Femur (tissue), 1 donor: ENCODE measurements at places on chromosomes 5 and 9.

- no peak for DNase-seq
Measured at GRCh38 chr5:15823398-15823797, 323.4 kb downstream of the FBXL7 start.

- no peak for DNase-seq
Measured at GRCh38 chr9:106478727-106479126, 384.2 kb upstream of the ZNF462 start.

- no peak for DNase-seq
Measured at GRCh38 chr9:91127653-91128052, 234.1 kb downstream of the AUH start.

- no peak for DNase-seq
Measured at GRCh38 chr9:15289603-15290002, 17.4 kb downstream of the TTC39B start.

GRCh38 chr9:131773911-131774379, 34.1 kb upstream of the RAPGEF1 start:
- peak; percentile 67 for DNase-seq

DNA sequence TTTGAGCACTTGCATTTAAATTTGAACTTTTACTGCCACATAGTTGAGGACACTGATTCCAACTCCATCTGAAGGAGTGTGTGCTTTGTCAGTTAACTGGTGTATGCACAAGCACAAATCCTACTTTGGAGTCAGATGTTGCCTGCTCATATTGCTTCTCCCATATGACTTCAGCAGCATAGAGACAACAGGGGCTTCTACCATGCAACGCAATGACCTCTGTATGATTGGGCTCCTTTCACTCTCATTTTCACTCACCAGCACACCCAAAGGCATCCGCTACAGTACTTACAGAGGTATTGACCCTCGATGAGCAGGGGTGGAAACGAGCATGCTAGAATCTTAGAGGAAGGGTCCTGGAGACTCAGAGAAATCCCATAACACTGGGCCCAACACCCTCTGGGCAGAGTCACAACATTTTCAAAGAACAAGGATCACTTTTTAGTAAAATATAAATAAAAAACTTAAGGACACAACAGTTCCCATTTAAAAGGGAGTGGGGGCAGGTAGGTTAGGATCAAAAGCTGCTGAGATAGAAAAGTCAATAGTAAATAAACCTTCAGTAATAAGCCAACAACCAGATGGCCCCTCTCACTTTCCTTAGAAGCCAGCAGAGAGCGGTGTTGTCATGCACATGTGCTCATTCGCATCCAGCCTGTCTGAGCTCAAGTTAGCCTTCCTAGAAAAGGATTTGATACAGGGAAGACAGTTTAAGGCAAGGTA, 203.8 kb downstream of the SNCAIP start:
- peak; percentile 79 for DNase-seq

DNA sequence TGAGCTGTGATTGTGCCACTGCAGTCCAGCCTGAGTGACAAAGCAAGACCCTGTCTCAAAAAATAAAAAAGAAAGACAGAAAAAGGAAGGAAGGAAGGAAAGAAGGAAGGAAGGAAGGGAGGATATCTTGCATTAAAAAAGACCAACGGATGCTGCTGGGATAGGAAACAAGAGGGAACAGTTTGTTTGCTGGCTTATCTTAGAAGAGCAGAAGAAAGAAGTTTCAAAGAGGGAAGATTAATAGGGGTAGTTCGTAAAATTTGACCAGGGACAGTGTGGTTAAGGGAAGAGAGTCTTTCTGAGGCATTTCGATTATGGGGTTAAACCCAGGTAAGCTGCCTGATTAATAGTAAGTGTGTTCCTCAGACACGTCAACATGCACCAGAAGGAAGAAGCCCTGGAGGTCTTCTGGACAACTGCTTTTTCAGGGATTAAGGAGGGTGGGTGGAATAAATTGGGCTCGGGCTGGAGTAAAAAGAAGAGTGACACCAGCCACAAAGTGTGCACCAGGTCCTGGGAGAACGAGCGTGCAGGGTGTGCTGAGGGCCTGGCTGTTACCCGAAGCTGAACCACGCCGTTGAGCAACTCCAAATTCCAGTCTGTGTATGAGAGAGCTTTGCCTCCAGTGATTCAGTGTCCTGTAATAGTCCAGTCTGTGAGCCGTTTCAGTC, 24.8 kb downstream of the FYB1 start:
- DNase-seq = no peak

DNA sequence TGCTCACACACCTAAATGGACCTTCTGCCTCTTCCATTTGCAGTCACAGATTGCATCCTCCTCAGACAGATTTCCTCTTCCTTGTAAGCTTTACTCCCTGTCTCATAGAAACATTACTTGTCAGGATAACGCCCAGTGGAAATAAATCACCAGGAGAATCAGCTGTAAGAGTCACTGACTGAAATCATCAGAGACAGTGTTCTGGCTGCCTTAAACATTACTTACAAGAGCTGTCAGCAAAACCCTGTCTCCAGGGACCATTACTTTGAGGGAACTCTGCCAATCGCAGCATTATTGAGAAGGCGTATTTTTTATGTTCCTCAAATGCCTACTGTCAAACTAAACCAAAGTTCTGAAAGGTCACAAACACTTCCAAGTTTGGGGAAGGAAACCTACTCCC, 5.9 kb downstream of the DPYSL3 start:
- peak; percentile 71 for DNase-seq

GRCh38 chr9:8366161-8366926, 566.8 kb upstream of the DMAC1 start:
- DNase-seq = no peak

- no peak for DNase-seq
Measured at GRCh38 chr9:19665146-19665863, 123.5 kb downstream of the SLC24A2 start.

GRCh38 chr5:64074533-64074932, 91.1 kb upstream of the RNF180 start:
- DNase-seq = no peak

- no peak for DNase-seq
Measured at GRCh38 chr5:170741801-170742200, 41.7 kb upstream of the GABRP start.

- peak; percentile 31 for DNase-seq
Measured at GRCh38 chr5:149675610-149676201, 54.4 kb upstream of the PPARGC1B start.

DNA sequence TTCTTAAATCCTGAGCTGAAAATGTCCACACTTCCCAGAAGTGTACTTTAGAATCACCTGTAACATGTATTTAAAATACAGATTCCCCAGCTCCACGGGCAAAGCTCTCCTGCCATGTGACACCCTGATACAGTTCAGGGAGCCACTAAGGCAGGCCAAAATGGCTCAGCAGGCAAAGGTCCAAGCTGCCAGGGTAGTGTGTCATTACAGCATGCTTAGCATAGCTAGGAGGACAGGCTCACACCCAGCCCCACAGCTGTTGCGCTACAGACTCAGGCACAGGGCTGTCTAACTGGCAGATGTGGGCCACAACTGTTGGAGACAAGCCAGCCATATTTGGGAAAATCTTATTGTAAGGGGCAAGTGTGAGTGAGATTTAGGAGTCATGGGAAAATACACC, 73.0 kb downstream of the C9orf85 start:
- DNase-seq = peak; percentile 81

DNA sequence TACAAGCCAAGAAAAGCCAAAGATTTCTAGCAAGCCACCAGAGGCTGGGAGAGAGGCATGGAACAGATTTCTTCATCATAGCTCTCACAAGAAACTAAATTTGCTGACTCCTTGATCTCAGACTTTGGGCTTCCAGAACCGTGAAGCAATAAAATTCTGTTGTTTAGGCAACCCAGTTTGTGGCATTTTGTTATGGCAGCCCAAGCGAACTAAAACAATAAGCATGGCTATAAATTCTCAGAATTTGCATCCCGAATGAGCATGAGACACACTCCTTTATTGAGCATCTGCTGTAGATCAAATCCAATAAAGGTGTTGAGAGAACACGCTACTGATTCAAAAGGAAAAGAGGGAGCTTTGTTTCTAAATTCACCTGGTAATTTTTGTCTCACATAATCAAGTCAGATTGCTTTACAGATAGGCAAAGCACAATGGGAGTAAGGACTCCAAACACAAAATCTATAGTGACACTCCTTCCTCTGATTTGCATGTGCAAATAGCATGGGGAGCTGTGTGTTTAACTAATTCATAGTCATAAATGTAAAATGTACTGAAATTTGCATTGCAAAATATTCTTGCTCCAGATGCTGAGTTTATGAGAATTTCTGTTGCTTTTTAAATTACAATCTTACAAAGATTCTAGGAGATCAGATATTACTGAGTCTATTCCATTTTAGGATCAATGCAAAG, 308.7 kb downstream of the MED10 start:
- no peak for DNase-seq

DNA sequence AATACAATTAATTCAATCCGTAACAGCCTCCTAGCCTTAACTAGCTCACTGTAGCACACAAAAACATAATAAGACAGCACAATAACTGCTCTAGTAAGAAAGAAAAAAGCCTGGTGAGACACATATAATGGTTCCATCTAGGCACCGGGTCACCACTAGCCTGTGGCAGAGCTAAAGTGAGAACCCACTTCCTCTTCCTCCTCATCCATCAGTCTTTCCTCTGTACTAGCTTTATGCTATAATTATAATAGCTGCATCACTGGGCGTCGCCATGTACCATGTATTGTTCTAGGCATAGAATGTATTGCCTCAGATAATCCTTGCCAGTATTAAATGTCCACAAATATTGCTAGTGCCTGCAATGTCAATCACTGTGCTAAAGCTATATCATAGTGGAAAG, 23.1 kb downstream of the ADRB2 start:
- DNase-seq = no peak

DNA sequence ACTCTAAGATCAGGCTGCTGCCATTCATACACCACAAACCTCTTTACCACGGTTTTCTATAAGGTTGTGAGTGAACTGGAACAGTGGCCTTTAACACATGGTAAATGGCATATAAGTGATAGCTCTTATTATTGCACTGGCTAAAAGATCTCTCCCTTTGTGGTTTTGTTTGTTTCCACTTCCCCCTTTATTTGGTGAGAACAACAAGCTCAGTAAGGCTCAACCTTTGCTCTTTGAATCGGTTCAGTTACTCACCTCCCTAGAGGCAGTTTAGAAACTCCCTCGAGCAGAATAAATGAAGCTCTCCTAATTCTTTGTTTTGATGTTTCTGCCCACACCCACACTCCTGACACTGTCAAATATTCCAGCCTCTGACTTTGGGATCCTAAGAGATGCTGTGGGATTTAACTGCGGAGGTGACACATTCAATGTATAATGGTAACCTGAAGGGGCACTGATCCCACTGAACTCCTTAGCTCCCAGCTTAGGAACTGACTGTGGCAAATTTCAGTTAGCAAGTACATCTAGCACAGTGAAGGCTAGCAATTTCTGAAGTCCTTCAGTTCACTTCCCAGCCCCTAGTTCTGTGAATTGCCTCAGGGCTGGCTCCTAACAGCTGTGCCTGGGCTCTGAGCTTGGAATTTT, 22.5 kb upstream of the RAD23B start:
- DNase-seq = no peak

GRCh38 chr9:97515662-97516061, 14.2 kb downstream of the TMOD1 start:
- DNase-seq = no peak

GRCh38 chr5:177553671-177554429, 513 bp downstream of the FAM193B start:
- DNase-seq = peak; percentile 47

- no peak for DNase-seq
Measured at GRCh38 chr5:127567026-127567768, 49.8 kb downstream of the PRRC1 start.

- DNase-seq = peak; percentile 52
Measured at GRCh38 chr5:154287136-154287535, 96.6 kb downstream of the GALNT10 start.

DNA sequence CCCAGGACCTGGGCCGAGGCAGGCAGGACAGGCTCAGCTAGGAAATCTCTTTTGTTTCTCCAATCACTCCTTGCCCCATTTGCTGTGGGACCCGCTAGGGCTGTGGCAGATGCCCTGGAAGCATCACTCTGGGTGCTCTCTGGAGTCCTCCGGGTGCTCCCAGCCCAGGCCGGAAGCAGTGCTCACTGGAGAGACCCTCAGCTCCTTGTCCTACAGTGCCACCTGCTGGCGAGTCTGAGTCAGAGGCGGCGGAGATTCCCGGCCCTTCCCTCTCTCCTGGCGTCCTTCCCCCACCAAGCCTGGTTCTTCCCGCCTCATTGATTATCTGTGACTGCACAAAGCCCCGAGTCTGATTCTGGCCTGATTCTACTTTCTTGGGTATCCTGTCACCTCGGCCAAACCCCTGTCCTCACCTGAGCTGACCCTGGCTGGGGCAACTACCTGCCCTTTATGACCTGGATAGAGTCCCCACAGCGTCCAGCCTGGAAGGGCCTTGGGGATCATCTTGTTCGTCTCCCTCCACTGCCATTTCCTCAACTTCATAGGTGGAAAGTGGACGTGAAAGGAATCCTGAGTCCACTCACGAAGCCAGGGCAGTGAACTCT, 7.3 kb upstream of the BARHL1 start:
- peak; percentile 77 for DNase-seq

DNA sequence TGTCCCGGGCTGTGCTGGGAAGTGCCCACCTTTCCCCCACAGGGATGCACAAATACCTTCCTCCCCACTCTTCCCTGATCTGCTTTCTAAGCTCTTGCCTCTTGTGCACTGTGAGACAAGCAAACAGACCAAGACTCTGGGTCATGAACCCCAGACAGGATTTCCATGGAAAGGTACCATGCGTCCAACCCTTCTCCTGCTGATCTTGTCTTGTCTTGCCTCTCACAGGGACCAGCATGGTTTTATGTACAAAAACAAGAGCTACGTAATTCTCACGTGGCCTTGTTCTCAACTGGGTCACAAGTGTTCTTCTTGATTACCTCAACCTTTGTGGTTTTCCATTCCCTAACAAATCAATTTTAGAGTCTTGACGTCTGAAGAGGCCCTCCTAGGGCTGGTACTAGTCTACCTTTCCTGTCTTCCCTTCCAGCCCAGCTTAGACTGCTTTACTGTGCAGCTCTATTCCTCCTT, 176.5 kb upstream of the MAP3K1 start:
- DNase-seq = no peak
